ENCODE measurements at places on chromosomes 13 and 19.

GRCh38 chr13:24654741-24655140, 25.5 kb upstream of the ATP12A start:
- no peak for DNase-seq

DNA sequence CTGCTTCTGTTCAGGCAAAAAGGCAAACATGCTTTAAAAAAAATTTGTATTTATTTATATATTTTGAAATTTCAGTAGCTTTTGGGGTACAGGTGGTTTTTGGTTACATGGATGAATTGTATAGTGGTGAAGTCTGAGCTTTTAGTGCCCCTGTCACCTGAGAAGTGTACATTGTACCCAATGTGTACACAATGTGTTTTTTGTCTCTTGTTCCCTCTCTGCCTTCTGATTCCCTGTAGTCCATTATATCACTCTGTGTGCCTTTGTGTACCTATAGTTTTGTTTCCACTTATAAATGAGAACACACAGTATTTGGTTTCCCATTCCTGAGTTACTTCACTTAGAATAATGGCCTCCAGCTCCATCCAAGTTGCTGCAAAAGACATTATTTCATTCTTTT, 77.4 kb downstream of the PDS5B start:
- no peak for DNase-seq

DNA sequence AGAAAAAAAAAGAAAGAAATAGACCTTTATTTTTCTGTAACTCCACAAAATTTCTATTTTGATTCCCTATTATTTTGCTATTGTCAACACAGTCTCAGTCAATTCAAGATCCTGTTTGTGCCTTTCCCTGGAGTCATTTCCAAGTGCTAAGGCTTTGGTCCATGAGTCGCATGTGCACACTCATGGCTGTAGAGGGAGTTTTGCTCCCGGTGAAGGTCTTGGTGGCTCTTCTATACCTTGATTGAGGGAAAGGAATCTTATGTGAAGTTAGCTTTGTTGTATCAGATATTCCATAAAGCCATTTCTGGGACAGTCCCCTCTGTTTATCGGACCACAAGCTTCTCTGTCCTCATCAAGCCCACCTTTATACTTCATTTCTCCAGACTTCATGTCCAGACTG, 58.7 kb upstream of the ALOX5AP start:
- DNase-seq: no peak

DNA sequence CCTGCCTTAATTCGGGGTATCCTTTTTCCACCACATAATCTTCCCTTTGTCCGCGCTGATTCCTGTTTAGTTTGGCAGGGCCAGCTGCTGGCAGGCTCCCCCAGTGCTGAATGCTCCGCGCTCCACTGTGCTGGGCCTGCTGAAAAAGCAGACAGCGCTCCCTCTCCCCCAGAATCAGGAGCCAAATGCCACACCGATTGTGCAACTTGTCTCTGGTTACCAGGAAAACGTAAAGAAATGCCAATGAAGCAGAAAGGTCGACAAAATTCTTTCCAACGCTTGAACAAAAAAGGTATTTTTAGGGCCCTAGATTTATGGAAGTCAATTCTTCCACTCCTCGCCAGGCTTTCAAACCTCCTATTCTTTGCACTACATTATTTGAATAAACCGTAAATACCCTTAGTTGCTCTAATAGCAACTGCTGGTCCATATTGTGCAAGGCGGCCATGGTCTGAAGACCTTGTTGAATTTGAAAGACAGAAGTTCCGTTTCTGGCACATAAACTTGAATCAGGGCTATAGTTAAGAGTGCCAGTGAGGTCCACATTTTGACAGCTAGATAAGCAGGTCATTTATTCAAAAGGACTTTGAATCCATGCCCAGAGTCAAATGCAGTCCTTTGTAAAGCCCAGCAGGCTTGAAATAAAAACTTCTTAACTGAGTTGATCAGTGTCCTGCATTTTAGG, 206.7 kb upstream of the RFC3 start:
- DNase-seq: no peak

GRCh38 chr19:2477732-2478191, 1.8 kb downstream of the GADD45B start:
- DNase-seq: peak; percentile 72

DNA sequence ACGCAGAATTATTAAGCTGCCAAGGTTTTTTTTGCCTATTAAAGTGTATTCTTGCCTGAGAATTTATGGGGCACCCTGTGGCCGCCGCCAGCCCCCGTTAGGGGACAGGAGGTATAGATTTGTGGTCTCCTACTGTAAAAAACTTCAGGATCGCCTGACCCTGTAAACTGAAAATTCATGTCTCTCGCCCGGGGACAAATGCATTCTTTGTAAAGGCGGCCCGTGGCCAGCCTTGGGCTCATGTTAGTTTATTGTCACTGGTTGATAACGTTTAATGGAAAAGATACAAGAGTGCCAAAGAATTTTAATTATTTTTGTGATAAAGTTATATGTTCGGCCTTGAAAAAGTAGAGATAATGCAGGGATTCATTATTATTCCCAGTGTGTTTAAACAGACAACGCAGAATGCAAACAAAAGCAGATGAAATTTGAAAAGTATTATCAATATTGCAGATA, 141.7 kb downstream of the URI1 start:
- no peak for DNase-seq

Measured in activated CD8-positive, alpha-beta memory T cell treated with anti-CD3 and anti-CD28 coated beads, Interleukin-2, amount 50 U/mL, for 48 hours (primary cell).